ENCODE measurements at places on chromosomes 16 and 17.
A peak's percentile ranks its signal among the peaks of the same experiment; 100 is the strongest.

- no peak for DNase-seq
Observed at GRCh38 chr17:56641373-56641772, 47.9 kb downstream of the NOG start.

- DNase-seq, result no peak
Observed at GRCh38 chr16:66524601-66525164, 25.2 kb downstream of the TK2 start.

DNA sequence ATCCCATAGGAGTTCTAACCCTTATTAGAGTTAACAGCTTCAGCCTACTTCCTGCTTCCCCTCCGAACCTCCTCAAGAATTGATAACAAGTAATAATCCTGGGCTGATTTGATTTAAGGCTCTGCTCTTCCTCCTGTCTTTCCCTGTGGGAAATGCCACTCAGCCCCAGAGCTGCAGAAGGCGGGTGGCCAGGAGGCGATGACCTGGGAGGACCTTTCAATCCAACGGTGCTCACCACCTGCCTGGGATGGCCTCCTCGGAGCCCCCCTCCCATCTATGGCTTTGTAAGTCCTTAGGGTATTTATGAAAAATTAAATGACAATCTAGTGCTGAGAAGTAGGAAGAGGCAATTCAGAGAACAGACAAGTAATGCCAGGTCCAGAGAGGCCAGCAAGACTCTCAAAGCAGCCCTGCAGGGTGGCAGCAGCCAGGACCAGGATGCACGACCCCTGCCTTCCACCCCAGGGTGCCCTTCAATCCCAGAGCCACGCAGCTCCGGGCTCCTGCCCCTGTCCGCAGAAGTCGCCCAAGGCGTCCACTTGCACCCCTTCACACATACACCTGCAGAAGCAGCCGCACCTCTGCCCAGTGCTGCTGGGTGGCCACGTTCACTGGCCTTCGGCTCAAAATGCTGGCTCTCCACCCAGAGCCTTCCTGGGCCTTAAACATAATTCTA lies 34.3 kb downstream of the ABR start:
- no peak for DNase-seq

GRCh38 chr17:73901661-73902415 lies 257.6 kb upstream of the SDK2 start:
- DNase-seq, result peak; percentile 60

DNA sequence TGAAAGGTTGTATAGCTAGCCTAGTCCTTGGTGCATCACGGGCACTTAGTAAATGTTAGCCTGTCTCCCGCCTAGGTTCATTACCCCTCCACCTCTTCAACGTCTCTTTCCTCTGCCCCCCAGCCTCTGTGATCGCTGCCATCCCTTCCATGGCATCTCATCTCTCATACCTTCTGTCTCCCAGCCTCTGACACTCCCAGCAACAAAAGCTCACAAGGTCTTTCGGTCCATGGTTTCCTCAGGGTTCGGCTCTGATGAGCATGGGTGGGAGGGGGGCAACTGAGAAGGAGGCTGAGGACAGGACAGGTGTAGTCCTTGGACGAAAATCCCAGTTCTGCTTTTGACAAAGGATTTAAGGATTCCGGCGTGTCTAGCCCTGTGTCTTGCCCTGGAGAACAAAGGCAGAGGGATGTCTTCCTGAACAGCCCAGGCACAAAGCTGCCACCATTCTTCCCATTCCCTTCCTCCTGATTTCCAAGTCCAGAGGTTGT lies 16.7 kb downstream of the CCR7 start:
- no peak for DNase-seq

DNA sequence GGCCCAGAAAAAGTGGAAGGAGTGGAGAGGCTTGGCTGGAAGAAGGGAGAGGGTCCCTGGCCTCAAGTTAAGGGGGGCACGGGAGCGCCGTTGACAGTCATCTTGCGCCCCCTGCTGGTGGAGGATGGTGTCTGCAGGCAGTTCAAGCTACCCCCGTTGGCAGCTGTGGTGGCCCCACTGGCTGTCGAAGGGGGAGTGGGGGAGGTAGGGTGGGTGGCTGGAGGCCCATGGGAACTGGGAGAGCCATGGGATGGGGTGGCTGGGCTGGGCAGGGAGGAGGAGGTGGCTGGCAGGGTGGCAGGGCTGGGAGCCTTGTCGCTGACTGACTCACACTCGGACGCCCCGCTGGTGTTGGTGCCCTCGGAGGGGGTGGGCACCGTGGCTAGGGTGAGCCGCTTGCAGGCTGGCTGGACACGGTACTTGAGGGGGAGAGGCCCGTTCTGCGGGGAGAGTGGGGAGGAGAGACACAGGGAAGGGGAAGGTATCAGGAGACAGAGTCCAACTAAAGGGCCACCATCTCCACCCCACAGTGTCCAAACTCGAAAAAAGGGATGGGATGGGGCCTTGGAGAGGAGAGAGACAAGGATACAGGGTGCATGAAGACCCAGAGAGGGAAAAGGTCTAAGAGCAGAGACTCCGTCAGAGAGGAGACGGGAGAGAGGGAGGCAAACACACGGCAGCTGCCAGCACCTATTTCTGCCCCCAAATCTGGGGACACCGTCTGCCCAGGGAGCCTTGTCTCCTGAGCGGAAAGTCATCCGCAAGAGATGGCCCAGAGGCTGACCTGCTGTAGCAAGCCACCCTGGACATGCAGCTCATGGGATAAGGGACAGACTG lies 5.2 kb downstream of the CISD3 start:
- DNase-seq, result peak; percentile 44

GRCh38 chr17:61463316-61464129 lies 11.3 kb downstream of the TBX4 start:
- peak; percentile 81 for DNase-seq

- no peak for DNase-seq
Observed at GRCh38 chr16:20918486-20919239, 18.1 kb downstream of the LYRM1 start.

GRCh38 chr17:78399693-78400144 lies 21.3 kb downstream of the PGS1 start:
- no peak for DNase-seq

DNA sequence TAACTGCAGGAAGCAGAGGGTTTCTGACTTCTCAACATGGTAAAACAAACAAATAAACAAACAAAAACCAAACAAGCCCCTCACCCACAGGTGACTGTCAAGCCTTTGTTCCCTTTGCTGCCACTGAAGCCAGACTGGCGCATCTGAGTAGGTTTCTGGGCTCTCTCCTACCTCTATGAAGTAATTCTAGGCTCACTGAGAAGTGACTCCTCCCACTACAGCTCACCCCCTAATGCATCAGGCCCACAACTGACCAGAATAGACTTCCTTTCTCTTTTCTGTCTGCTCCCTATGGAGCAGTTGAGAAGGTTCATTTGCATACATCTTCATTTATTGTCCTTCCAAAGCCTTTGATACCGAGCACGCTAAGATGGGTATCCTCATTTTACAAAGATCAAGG lies 77.0 kb upstream of the CCL2 start:
- peak; percentile 77 for DNase-seq

GRCh38 chr17:55772086-55772485 lies 21.2 kb downstream of the PCTP start:
- no peak for DNase-seq

DNA sequence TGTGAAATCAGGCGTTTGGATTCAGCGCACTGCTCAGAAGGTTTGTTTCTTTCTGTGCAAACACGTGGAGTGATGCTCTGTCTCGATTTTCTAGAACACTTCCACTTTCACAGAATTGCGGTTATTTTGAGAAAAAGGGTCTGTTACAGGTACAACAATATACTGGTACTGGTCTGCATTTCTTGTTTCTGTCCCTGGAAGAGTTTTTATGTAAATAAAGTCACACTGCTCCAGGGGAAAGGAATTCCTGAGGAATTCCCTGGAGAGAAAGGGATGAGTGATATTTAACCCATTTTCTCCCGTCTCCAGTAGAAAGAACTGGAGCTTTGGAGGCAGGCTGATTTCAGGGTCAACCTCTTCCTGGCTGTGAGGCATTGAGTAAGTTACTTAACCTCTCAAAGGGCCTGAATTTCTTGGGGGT lies 16.2 kb upstream of the RMI2 start:
- peak; percentile 94 for DNase-seq

GRCh38 chr17:76394166-76394565 lies 9.8 kb downstream of the SPHK1 start:
- DNase-seq, result no peak

DNA sequence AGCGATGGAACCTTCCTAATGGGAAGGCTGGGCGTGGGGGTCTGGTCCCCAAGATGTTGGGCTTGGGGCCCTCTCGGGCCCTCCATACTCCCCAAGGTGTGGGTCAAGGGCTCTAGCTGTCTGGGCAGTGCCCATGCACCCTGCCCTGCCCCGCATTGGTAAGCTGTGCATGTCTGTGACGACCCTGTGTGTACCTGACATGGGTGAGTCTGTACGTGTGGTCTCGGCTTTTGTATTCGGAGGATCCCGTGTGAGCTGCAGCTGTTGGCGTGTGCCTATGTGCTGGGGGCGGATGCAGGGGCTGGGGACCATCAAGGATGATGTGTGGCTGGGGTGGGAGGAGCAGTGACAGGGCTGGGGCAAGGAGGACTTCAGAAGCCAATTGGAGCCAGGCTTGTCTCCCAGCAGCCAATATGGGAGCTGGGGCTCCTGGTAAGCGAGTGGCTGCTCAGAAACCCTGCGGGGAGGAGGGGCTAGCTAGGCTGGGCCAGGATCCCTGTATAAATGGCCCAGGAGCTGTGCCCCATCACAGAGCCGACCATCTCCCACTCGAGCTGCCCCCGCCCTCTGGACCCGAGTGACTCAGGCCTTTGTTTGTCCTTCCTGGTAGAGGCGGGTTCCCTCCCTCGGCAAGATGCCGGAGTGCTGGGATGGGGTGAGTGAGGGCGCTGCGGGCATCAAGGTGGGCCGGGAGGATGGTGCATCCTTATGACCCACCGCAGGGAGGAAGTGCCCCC lies at the start of gene NDRG4:
Gene NDRG4, plus strand, starts transcription at position 529 of the 737 bp plus-strand sequence. Its CDS starts 106 bp downstream, at position 635.
- DNase-seq, result peak; percentile 96

GRCh38 chr16:88487124-88487432 lies 34.0 kb downstream of the ZFPM1 start:
- DNase-seq, result no peak

- DNase-seq, result no peak
Observed at GRCh38 chr17:41304091-41304490, 1.4 kb upstream of the KRTAP29-1 start.

GRCh38 chr17:57282296-57282695 lies 26.0 kb downstream of the MSI2 start:
- DNase-seq, result no peak

GRCh38 chr17:48093341-48094045 lies 7.8 kb downstream of the CBX1 start:
- no peak for DNase-seq

DNA sequence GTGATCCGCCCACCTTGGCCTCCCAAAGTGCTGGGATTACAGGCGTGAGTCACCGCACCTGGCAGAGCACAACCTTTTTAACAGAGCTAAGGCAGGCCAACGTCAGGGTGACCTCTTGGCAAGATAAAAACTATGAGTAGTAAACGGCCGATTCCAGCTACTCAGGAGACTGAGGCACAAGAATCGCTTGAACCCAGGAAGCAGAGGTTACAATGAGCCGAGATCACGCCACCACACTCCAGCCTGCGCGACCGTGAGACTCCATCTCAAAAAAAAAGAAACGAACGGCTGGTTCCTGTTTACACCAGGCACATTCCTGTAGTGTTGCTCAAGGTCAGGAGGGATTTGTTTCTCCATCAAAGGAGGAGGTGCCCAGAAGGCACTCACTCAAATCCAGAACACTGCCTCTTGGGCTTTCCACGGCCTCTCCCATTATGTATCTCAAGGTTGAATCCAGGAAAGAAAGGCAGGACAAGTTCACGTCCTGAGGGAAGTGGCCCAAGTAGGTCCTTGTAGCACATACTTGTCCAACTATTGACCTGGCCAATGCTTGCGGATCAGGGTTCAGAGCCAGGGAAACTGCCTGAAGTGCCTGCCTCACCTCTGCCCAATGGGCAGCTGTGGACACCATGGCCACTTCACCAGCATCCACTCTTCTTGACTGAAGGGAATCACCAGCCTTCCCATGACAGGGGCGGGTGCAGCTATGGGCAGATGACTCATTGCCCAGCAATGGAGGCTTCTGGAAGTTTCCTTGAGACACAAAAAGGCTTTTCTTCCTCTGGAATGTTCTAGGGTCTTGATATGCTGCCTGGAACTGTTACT lies 13.5 kb downstream of the KNOP1 start:
- no peak for DNase-seq

GRCh38 chr16:22961206-22961605 lies 147.2 kb downstream of the HS3ST2 start:
- DNase-seq, result no peak

DNA sequence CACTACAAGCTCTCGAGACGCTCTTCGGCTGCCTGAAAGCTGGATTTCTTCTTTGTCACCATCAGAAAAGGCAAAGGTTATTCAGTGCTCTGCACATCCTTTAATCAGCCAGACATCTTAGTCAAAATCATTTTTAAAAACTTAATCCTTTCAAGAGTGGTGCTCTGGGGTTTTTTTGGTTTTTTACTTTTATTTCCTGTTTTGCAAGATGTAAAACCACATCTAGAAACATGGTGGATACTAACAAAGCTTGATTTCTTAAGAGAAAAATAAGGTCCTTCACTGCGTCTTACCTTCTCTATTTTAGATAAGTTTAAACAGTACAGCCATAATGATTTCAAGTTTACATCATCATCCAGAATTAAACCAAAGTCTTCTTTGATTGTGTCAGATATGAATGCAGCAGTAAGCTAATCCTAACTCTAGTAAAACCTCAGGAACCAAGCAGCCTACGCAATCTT lies 6.3 kb downstream of the ANKRD11 start:
- DNase-seq, result no peak

DNA sequence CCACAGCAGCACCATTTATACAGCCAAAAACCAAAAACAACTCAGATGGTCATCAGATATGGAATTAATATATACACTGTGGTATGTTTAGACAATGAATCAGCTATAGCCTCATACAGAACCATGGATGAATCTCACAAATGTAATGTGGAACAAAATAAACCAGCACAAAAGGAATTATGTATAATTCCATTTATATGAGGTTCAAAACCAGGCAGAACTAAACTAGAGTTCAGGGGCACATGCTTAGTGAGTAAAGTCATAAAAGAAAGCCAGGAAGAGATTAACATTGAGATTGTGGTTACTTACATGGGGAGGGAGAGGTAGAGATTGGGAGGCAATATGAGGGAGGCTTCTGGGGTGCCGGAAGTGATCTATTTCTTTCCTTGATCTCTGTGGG lies 231.1 kb downstream of the COPRS start:
- DNase-seq, result no peak

All from mesendoderm (in vitro differentiated cells).